ENCODE measurements at places on chromosomes 3 and 15.

DNA sequence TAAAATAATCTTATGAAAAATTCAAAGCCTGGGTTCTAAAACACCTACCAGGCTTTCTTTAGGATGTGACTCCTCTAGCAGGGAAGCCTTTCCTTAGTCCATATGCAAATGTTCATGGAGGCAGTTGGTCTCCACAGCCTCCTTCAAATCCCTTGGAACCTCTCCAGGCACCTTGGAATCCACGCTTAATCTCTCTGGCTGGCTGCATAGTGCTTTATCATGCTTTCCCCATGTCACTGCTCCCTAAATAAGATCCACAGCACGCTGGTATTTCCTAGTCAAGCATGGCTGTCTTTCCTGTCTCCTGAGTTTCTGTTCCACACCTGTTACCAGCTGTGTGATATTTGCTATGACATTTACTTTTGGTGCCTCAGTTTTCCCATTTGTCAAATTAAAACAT lies 71.3 kb downstream of the CLSTN2 start:
- DNase-seq, result no peak

GRCh38 chr15:40637221-40637745 lies 43.2 kb downstream of the KNL1 start:
- no peak for DNase-seq

GRCh38 chr3:194225988-194226663 lies 90.2 kb downstream of the HES1 start:
- no peak for DNase-seq

- DNase-seq, result no peak
These were observed 39.4 kb upstream of the SMAD3 start for GRCh38 chr15:67025719-67026609.

DNA sequence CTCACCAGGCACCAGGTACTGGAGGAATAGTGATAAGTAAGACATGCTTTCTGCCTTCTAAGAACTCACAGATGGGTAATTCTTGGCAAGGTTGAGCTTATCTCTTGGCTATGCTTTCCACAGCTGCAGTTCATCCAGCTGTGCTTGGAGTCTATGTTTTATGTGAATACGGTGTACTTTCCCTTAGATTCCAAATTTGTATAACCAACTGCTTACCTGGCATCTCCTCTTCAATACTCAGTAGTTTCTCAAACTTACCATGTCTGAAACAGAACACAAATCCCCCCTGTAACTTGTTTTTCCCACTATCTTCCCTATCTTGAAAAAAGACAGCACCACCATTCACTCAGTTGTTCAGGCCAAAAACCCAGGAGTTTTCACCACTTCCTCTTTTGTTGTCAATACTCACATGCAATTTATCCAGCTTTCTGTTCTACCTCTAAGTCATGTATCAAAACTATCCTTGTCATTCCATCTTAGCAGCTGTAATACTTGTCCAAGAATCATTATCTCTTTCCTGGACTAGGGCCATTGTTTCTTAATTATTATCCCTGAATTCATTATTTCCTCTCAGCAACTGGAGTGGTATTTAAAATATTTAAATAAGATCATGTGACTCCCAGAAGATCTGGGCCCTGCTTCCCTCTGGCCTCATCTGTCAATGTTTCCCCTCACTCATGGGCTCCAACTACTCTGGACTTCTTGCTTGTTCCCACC lies 32.6 kb downstream of the COL6A5 start:
- DNase-seq, result no peak

DNA sequence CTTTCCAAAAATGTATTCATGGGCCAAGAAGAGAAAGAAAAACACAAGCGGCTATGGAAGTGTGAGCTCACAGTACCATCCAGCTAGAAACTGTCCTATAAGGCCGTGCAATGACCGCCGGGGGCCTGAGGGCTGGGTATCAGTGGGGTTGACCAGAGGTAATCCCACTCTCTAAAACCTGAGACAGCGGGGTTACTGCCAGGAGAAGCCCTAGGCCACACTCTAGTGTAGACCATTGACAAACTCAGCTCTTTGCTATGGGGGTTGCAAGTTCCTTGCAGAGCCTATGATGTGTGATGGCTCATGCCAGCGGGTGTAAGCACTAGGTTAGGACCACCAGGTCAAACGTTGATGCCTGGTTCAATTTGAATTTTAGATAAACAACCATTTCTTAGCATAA lies 25.9 kb upstream of the SLCO2A1 start:
- no peak for DNase-seq

GRCh38 chr15:87944050-87944449 lies 312.5 kb downstream of the NTRK3 start:
- no peak for DNase-seq
